GM12891 (cell line): ENCODE measurements at places on chromosomes 13 and 19.

DNA sequence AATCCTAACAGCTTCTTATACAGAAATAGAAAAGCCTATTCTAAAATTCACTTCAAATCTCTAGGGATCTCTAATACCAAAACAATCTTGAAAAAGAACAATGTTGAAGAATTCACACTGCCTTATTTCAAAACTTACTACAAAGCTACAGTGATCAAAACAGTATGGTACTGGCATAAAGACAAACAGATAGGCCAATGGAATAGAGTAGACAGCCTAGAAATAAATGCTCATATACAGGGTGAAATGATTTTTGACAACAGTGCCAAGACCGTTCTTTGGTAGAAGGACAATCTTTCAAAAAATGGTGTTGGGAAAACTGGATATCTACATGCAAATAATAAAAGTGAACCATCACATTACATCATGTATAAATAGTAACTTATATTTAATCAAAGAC, 11.8 kb upstream of the ZNF563 start:
- no peak for DNase-seq

DNA sequence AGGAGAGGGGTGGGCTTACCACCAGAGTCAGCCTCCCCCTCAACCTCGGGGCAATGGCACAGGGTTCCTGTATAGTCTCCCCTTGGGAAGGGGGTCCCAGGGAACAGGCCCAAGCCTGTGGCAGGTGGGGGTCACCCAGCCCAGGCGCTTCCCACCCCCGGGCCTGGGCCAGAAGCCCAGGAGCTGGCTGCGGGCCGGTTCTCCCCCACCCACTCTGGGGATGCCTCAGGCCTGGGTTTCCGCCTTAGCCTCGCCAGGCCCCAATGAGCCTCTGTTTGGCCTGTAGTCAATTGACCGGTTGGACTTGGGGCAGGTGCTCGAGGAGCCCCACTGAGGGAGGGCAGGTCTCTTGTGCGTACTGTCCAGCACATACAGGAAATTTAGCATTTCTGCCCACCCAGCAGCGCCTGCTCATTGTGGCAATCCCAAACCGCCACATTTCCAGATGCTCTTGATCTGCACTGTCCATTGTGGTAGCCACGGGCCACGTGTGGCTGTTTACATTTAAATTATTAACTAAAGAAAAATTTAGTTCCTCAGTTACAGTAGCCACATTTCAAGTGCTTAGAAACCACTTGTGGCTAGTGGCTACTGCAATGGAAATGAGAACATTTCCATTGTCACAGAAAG, 9.9 kb downstream of the LYL1 start:
- no peak for DNase-seq

DNA sequence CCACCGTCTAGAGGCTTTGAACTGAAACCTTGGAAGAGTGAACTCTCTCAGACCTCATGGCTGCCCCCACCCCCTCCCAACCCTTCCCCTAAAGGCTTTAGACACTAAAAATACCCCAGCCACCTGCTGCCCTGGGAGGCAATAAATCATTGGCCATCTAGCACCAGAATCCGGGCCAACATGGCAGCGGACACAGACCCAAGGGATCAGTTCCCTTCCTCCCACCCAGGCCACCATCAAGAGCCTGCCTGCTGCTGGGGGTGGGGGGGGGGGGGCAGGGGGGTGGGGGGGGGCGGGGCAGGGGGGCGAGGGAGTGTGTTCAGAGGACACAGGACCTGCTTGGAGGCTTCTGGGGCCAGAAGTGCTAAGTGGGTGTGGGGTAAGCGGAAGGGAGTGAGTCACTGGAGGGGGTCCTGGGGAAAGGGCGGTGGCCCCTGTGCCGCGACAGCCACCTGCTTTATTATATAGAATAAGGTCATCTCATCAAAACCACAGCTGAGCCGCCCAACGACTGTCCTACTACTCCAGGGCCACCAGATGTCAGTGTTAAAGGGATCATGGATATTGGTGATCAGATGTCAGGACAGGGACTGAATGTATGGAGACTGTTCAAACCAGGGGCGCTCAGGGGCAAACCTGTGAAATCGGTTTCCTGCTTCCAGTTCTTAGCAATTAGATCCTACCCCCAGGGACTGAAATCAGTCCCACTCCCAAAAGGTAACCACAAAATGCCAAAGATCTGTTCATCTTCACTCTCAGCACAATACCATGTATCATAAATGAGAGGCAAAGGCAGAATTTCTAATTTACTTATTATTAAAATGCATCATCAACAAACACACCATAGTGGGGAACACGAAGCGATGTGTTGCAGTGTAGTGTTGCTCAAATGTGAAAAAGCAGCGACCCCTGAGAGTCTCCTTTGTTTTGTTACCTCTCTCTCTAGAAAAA, 24.3 kb downstream of the ARL11 start:
- peak; percentile 34 for DNase-seq

GRCh38 chr19:8387688-8388611, 2.2 kb upstream of the RAB11B start:
- no peak for DNase-seq

DNA sequence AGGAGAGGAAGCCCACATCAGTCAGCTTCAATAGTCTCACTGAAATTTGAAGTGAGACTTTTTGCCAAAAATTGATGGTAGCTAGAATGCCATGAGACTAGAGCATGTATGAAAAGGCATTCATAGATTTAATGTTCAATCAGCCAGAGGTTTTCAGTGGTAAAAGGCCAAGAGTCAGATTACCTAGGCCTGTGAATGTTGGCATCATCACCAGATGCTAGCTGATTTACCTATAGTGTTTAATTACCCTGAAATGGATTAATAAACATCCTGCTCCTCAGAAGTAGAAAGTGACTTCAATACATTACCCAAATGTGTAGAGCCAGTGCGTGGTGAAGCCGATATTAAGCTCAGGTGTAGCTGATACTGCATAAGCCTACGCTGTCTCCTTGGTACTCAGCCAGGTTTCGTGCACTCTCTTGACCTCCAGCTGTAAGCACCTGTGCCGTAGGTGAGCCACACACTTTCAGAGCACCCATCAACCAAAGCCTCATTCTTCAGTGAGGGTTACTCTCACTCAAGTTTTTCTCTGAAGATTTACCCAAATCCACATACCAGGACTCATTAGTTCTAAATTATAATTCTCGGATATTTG, 1140.3 kb upstream of the SLC10A2 start:
- DNase-seq: no peak

DNA sequence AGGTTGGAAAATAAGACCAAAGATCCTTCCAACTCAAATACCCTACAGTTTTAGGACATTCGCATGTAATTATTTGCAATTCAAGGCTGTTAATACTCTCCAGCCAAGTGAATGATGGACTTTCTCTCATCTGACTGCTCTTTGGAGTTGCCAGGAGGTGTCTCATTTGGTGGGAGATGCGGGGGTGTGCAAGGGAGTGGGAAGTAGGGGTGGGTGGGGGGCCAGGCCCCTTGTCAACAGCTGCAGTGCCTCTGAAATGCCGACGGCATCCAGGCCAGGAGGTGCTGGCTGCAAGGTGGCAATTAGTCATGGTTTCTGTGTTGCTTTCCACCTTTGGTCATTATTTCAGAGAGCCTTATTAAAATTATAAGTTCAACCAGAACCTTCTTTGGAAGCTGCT, 121.5 kb downstream of the KL start:
- DNase-seq: no peak

- DNase-seq: no peak
These were observed 31.4 kb downstream of the NFIX start for GRCh38 chr19:13026462-13027370.

- no peak for DNase-seq
These were observed 48.7 kb downstream of the CCNE1 start for GRCh38 chr19:29860492-29860891.

DNA sequence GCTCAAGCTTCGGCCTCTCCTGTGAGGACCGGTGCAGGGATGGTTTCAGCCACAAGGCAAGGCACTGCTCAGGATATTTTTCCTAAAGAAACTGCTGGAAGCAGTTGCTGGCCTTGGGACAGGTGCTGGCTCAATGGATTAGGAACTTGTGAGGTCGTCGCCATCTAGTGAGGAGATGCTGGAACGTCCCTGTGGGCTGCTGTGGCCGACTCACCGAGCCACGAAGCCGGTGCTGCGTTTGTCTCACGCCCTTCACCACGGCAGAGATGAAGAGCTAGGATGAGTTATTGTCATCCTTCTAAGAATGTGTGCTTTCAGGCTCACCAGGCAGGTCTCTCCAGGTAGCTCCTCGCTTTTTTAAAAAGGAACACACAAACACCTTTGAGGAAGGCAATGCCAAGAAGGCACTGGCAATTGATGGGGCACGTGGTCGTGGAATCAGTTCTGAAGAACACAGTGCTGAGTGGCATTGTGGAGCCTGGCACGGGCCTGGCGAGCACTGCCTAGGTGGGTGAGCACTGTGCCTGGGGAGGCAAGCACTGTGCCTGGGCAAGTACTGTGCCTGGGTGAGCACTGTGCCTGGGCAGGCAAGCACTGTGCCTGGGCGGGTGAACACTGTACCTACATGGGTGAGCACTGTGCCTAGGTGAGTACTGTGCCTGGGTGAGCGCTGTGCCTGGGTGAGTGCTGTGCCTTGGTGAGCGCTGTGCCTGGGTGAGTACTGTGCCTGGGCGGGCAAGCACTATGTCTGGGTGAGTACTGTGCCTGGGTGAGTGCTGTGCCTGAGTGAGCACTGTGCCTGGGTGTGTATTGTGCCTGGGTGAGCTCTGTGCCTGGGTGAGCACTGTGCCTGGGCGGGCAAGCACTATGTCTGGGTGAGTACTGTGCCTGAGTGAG, 140.4 kb downstream of the TEX29 start:
- DNase-seq: no peak

DNA sequence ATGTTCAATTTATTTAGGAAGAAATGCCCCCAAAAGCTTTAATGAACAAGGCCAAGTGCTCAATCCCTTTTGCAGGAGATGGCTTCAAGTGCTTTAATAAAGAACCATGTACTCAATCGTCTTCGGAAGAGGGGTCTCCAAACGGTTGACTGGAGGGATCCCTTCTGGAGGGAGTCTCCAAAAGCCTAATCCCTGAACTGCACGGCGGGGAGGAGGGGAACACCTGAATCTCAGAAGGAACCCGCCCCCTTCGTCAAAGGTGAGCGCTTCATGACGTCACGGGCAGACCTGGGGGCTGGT, 505 bp downstream of the PAF1 start:
- DNase-seq: no peak

DNA sequence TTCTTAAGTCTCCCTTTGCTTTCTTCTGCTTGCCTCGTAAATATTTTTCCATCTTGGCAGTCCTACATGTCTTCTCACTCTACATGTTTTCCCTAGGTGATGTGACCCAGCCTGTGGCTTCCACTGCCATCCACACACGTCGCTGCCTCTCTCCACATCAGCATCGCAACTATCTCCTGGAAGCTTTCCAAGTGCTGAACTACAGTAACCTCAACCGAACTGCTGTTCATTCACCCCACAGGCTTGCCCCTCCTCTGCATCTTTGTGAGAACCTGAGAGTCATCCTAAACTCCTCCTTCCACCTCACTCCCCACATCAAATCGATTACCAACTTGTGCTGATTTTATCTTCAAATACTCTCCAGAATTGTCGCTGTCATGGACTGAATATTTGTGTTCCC, 41.2 kb upstream of the USPL1 start:
- DNase-seq: no peak

DNA sequence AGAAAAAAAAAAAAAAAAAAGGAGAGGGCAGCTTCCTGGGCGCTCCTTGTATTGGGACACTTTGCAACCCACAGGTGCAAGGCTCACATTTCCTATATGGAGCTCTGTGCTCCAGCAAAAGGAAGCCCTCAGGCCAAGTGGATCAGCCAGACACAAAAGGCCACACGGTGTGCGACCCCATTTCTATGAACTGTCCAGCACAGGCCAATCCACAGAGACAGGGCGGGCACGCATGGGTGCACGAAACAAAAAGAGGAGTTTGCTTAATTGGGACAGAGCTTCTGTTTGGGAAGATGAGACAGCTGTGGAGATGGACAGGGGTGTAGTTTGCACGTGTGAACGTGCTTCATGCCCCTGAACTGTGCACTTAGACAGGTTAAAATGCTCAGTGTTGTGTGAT, 31.6 kb upstream of the MATK start:
- no peak for DNase-seq

DNA sequence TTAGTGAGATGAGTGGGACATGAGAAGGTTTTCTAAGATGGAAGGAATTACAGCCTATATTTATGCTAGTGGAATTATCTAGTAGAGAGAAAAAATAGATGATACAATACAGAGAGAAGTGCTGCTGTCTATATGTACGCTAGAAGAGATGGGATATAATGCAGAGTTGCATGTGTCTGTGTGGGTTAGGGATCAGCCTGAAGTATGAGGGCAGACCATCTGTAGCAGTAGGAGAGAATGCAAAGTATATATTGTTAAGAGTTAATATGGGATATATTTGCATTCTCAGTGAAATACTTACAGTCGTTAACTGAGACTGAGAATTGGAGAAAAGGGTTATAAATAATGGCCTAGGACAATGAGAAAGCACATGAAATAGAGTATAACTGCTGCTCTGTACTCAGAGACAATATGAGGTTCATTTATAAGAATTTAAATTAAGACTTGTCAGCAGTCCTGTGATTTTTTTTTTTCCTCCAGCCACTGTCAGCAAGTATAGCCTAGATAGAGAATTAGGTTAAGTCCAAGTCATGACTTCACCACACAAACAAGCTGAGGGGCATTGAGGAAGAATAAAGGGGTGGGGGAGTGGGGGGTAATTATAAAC, 77.8 kb downstream of the SLITRK1 start:
- DNase-seq: no peak

GRCh38 chr19:41904118-41904870, 21.3 kb downstream of the ARHGEF1 start:
- DNase-seq: no peak

DNA sequence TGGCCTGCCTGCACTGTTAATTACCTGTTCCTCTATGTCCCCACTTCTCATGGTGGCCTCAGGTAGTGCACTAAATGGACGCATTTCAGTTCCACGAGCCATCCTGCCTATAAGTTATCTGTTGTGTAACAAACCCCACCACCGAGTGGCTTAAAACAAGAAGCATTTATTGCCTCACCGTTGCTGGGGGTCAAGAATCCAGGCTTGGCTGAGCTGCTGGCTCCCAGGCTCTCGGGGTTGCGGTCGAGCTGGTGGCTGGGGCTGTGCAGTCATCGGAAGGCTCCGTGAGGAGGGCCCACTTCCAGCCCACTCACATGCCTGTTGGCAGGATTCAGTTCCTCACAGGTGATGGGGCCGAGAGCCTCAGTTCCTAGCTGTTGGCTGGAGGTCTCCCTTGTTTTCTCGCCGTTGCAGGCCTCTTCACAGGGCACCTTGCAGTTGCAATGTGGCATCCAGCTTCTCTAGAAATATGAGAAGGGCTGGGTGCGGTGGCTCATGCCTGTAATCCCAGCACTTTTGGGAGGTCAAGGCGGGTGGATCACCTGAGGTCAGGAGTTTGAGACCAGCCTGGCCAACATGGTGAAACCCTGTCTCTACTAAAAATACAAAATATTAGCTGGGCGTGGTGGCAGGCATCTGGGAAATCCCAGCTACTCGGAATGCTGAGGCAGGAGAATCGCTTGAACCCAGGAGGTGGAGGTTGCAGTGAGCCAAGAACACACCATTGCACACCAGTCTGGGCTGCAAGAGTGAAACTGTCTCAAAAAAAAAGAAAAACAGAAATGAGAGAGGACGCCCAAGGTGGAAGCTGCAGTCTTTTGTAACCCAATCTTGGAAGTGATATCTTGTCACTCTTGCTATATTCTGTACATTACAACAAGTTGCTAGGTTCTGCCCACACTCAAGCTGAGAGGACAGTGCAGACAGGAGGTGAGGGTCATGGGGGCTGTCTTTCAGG, 6.5 kb upstream of the PTOV1 start:
- no peak for DNase-seq

GRCh38 chr13:28013482-28013881, 25.0 kb upstream of the URAD start:
- no peak for DNase-seq

GRCh38 chr13:83876546-83876945, 5.7 kb downstream of the SLITRK1 start:
- DNase-seq: no peak

GRCh38 chr19:48348045-48348444, 15.7 kb downstream of the TMEM143 start:
- DNase-seq: no peak
